Stimulated activated CD4-positive, alpha-beta T cell treated with anti-CD3 and anti-CD28 coated beads, TNF-alpha, amount 100 ng/mL, for 48 hours (primary cell): ENCODE measurements at places on chromosomes 1 and 21.

GRCh38 chr21:27693376-27693775 is 726.5 kb upstream of the ADAMTS5 start:
- DNase-seq: no peak

- no peak for DNase-seq
Observed at GRCh38 chr1:32881291-32881690, 5.0 kb upstream of the HPCA start.

GRCh38 chr21:17753736-17754135 is 65.4 kb downstream of the C21orf91 start:
- no peak for DNase-seq

DNA sequence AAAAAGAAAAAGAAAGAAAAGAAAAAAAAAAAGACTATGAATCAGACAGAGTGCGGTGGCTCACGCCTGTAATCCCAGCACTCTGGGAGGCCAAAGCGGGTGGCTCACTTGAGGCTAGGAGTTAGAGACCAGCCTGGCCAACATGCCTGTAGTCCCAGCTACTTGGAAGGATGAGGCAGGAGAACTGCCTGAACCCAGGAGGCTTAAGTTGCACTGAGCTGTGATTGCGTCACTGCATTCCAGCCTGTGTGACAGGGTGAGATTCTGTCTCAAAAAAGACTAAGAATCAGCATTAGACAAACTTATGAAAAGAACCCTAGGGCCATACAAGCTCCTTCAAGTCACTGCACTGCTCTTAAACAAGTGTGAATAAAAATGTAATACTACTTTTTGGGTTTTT is 16.9 kb downstream of the PSMB4 start:
- no peak for DNase-seq

- no peak for DNase-seq
Observed at GRCh38 chr1:37108596-37109188, 74.4 kb upstream of the GRIK3 start.
